H4 (cell line): ENCODE measurements at places on chromosomes 13 and 19. TPM values are rescaled to one million over a fixed set of nuclear protein-coding genes. Genes with fewer than 3 reads are reported as not detected.

CNN1 gene
- total RNA-seq = 0.21 and 0.25 TPM in 2 replicates

PRR20D gene
- not detected in 2 replicates for total RNA-seq

GPR183 gene
- total RNA-seq = 0.14 and 0.17 TPM in 2 replicates

FXYD7 gene
- total RNA-seq = 0.14 TPM in 1 of 2 replicates, not detected in the other

TMEM38A gene
- 6.8 and 11.2 TPM in 2 replicates for total RNA-seq

SEMA6B gene
- 7.5 and 8.4 TPM in 2 replicates for total RNA-seq

ZNF491 gene
- not detected in 2 replicates for total RNA-seq

OR10H1 gene
- not detected in 2 replicates for total RNA-seq

CALR3 gene
- 0.08 and 0.47 TPM in 2 replicates for total RNA-seq

ELSPBP1 gene
- total RNA-seq = 0.08 and 0.68 TPM in 2 replicates

CCDC70 gene
- total RNA-seq = not detected in 2 replicates

C5AR2 gene
- total RNA-seq = 0.08 TPM in 1 of 2 replicates, not detected in the other

DPF1 gene
- total RNA-seq = 5.1 and 7.2 TPM in 2 replicates
